ENCODE measurements at places on chromosomes 3 and 15.
A peak's percentile ranks its signal among the peaks of the same experiment; 100 is the strongest.

DNA sequence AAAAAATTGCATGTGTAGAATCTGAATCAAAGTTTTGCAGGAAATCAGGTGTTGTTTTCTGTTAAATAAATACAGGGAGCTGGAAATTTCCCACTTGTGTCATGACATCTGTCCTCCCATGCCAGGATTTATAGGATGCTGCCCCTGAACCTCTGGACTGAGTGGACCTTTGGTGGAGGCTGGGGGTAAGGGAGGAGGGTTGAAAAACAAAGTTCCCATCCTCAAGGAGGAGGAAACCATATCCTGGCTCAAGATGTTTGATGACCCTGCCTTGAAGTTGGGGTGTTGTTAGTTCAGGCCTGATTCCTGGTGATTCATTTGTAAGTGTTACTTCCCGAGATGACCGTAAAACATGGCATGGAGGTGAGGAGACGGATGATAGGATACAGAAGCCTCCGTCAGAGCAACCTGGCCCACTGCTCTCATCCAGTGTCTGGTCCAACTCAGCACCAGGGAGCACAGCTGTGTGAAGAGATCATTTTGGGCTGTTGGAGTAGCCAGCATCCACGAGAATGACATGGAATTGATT is 223.6 kb downstream of the CACNA2D3 start:
- no peak for DNase-seq

DNA sequence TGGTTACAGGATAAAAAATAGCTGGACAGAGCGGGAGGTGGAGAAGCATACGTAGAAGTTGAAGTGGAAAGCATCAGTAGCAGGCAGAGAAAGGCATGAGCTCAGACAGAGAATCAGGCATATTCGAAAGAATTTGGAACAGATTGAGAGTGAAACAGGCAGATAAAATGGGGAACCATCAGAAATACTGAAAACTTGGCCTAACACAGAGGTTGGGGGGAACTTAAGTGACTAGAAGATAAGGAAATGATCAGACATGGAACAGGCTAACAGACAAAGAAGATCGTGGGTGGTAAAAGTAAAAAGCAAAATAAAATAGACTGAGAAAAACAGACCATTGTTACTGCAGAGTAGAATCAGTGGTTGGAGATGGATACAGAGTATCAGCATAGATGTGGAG is 32.9 kb downstream of the GTF2E1 start:
- DNase-seq, result no peak

DNA sequence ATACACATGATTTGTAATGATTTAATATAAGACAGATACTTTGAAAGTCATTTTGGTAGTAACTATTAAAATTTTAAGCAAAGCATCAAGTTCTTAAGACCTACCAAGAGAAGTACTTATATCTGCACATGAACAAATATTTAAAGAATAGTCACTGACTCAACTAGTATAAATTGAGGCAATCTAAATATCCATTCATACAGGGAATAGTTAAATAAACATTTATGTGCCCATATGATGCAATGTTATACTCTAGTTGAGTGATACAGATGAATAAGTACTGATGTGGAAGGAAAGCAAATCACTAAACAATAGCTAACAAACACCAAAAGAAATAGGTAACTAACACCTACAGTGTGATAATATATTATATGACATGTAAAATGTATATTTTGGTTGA is 527.7 kb downstream of the EPHA3 start:
- no peak for DNase-seq

DNA sequence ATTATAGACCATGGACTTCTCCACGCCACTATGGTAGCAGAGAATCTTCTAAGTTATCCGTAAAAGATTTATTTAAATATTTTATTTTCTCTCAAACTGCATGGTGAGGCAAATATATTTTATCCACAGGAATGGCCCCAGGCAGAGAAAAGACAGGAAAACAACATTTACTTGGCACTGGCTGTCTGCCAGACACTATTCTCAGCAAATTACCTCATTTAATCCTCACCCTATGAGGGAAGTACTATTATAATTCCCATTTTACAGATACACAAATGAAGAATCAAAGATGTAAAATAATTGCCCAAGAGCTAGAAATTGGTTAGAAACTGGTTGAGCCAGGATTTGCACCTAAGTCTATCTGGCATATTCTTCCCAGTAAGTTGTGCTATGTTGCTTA is 361.4 kb upstream of the IL12A start:
- no peak for DNase-seq

DNA sequence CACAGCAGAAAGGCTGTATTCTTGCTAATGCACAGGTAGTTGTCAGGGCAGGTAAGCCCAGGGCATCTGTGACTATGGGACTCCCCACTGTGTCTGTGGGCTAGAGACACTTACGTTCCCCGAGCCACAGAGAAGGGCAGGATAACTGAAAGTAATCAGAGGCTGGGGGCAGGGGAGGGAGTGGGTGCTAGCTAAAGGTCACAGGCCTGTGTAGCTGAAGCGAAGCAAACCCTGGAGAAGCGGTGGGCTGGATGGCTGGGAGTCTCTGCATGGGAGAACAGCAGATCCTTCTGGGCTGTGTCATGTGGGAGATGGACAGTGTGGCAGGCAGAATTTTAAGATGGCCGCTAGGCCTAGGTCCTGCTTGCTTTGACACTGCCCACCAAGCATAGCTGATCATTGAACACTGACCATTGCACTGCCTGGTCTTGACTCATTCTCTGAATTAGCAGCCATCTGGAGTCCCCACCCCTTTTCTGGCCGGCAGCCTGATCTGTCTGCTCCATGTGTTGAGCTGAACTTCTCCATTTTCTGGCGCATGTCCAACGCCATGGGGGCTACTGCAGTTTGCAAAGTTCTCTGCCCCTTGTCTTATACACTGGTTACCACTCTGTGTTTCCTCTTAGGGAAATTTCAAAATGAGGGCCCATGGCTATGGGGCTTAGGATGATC is 110.0 kb downstream of the DGKG start:
- no peak for DNase-seq

DNA sequence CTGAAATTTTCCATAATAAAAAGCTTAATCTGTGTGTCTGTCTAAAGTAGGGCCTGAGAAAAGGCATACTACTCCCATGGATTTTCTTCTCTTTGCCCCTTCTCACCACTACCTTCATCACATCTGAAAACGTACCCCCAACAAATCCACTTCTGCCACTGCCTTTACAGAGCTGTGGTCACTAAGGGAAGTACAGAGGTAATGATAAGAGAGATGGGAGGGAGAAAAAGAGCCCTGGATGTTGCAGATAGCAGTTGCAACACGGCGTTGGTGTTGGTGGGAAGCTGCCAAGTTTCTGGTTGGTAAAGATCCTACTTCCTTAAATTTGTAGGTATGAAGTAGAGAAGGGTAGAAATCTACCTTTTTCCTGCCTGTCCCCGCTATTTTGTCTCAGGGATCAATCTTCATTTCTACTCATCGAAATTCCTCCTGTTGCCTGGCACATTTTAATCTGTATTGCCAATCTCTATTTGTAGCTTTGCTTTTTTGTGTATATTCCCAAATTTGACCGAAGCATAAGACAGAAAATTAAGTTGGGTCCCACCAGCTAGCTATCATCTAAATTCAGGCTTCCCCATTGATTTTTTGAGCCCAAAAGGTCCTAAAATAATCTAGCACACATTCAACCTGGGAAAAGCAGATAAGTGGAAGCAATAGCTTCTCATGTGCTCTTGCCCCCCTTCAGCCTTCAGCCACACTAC is 102.9 kb downstream of the TFDP2 start:
- no peak for DNase-seq

GRCh38 chr15:92596623-92597022 is 59.0 kb downstream of the FAM174B start:
- DNase-seq, result no peak

- no peak for DNase-seq
These were observed 920 bp downstream of the SLC15A2 start for GRCh38 chr3:121895121-121895520.

DNA sequence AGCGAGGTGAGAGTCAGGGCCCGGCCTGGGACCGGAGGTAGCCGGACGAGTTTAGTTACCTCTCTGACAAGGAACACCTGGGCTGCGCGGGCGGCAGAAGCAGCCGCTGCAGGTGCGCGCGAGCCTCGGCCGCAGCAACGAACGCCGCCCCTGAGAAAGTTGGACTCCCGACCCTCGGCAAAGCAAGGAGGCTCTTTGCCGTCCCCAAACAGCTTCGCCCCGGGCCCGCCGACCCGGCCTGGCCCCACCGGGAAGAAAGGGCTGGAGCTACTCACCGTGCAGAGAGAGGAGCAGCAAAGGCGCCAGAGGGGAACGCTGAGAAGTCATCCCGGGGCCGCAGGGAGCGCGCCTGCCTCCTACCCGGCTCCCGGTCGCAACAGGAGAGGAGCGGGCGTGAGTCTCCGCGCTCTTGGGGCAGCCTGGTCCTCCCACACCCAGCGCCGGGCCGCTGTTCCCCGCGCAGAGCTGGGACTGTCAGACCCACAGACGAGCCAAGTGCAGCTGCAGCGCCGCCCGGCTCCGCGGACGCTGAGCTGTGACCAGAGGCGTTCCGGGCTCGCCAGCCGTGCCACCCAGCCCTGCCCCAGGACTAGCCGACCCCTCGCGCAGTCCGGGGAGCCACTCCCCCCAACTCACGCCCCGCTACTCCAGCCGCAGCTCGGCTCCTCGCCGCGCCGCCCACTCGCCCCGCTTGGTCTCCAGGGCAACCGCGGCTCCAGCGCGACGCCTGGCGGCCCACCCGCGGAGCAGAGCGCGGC is at the start of gene IGSF11:
IGSF11 (minus strand) TSS at position 591 of the 758 bp plus-strand sequence; CDS start at position 327, 264 bp downstream.
- no peak for DNase-seq

DNA sequence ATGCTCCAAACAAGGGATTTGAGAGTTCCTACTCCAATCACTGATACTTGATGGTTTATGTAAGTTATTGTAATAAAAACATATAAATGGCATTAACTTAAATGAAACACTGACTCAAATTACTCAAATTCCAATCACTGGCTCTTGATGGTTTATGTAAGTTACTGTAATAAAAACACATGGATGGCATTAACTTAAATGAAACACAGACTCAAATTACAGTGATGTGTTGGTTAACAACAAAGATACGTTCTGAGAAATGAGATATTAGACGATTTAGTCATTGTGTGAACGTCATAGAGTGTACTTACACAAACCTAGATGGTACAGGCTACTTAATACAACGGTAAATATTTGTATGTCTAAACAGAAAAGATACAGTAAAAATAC is 6.6 kb downstream of the MOBP start:
- DNase-seq, result no peak

- DNase-seq, result peak; percentile 87
These were observed at the start of gene CHCHD6 for GRCh38 chr3:126703512-126704493. CHCHD6 (plus strand) TSS chr3:126704240; CDS start chr3:126704313, 73 bp downstream.

DNA sequence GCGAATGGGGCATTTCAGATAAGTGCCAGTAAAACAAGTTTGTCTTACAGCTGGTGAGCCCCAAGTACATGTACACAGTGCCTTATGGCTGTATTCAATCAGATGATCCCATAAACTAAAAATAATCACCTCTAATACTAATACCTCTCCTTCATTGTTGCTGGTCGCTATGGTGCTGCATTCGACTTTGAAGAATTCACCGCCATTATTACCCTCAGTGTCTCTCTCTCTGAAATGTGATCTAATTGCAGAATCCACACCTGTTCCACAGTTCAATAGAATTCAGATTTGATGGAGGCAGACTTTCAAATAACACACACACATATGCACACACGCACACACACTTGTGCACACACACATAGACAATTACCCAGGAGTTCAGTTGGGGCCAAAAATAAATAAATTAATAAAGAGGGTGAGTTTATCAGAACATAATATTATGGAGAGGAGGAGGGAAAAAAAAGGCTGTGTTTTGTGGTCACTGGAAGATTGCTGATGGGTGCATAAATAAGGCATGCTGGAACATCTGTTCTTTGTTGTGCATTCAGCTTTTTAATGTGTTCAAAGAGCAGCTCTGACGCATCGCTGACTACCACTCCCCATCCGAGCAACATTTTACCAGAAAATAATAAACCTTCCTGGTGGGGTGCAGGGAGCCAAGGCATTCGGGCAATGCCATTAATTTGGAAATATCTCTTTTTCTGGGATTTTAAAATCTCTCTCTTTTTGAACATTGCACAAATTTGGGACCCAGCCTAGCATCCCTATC is 235.7 kb downstream of the SATB1 start:
- DNase-seq, result no peak

GRCh38 chr3:150130404-150131100 is 159.9 kb upstream of the PFN2 start:
- DNase-seq, result no peak

- no peak for DNase-seq
These were observed 112.7 kb downstream of the STAC start for GRCh38 chr3:36493051-36493450.

DNA sequence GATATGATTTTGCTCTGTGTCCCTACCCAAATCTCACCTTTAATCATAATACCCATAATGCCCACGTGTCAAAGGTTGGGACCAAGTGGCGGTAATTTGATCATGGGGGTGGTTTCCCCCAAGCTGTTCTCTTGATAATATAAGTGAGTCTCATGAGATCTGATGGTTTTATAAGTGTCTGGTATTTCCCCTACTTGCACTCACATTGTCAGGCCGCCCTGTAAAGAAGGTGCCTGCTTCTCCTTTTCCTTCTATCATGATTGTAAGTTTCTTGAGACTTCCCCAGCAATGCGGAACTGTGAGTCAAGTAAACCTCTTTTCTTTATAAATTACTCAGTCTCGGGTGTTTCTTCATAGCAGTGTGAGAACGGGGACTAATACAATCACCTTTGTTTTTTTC is 279.8 kb downstream of the ARPP21 start:
- no peak for DNase-seq

DNA sequence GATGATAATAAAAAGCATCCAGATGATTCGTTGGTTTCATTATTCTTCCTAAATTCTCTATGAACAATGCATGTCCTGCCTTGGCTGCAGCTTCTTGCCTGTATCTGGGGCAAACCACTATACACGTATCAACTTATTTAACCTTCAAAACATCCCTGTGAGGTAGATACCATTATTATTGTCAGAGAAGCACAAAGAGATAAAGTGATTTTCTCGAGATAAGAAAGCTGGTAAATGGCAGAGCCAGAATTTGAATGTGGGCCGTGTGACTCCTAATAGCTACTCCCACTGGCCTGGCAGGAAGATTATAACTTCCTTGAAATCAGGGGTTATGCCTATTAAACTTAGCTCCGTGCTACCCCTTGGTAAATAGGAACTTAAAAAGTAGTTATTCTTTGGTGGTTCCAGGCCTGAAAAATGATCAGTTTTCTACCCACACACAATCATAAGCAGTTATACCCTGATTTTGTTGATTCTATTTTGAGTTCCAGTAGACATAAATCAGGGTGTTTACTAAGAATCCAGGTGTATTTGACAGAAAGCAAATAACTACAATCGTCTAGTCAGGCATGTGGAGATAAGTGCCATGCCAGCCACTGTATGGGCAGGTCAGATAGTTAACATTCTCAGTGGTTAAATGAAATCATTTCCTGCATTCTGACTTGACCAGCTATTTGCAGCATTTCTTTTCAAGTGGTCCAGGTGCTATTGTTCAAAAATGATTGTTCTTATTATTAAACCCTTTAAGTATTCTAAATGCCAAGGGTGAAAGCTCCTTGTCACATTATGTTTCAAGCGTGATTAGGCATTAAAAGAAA is 99.2 kb upstream of the LRRN1 start:
- DNase-seq, result no peak

Data from thoracic aorta (tissue), 2 donors.